ENCODE measurements at places on chromosomes 5 and 9. TPM values are rescaled to one million over a fixed set of nuclear protein-coding genes. Genes with fewer than 3 reads are reported as not detected.

MTREX gene
- 23.5 TPM for polyA plus RNA-seq

SMIM33 gene
- polyA plus RNA-seq, result not detected

FAM193B gene
- polyA plus RNA-seq, result 8.0 TPM

PCDHB2 gene
- polyA plus RNA-seq, result 4.4 TPM

FBXO4 gene
- polyA plus RNA-seq, result 16.6 TPM

DNA sequence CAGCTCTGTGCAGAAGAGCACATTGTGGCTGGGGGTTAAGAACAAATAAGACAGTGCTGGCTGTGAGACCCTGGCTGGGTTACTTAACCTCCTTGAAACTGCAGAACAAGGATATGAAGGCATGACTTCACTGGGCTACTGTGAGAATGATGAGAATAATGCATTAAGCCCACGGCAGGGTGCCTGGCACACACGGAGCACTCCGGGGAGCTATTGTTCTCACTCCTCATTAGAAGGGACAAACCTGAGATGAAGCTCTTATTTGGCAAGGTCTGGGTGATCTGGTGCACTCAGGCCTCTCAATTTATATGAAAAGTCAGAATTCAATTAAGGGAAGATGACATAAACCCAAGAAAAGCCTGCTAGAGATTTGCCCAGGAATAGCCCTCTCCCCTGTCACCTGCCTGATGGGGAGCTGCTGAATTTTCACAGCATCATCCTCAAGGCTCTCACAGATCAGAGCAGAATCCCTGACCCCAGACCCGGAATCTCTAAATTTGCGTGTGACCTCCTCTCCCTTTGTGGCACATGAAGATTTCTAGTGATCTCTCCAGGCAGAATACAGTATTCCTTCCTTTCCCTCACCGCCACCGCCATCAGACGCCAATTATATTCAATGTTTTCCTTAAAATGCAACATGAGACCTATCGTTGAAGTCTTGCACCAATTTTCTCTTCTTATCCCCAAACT lies 102.1 kb downstream of the COL23A1 start:
- DNase-seq, result no peak

GRCh38 chr5:123087173-123088030 lies 1.6 kb upstream of the PRDM6 start:
- no peak for DNase-seq

DNA sequence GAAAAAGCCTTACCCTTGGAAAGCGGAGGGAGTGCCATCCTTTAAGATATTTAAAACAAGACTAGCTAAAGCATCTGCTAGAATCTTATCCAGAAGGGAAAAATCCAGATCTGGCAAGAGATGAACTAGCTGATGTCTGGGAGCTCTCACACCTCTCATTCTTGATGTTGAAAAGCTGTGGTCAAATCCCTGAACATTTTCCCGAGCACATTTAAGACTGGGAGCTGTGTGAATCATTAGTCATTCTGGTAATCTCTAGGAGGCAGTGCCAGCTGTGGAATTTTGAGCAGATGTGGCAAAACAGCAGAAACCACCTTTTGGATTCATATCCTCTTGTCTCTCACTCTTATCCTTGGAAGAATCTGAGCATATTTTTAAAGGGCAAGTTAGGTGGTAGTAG lies 218.0 kb downstream of the MAN2A1 start:
- peak; percentile 79 for DNase-seq

- DNase-seq, result peak; percentile 24
These were observed 1.8 kb downstream of the PLGRKT start for GRCh38 chr9:5435912-5436311.

DNA sequence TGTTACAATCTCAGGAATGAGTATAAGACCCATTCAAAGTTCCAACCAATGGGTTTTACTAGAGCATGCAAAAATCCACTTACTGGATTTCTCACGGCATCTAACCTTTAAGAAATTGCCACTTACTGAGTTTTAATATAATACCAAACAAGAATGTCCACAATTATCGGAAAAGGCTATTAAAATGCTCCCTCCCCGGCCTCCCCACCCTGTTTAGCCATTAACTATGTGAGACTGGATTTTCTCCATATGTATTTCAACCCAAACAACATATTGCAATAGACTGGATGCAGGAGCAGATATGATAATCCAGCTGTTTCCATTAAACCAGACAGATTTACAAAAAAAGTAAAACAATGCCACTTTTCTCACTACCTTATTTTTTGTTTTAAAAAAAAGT lies 4.1 kb downstream of the AGTPBP1 start:
- DNase-seq, result no peak

GRCh38 chr5:100852988-100853449 lies 50.1 kb downstream of the ST8SIA4 start:
- no peak for DNase-seq

DNA sequence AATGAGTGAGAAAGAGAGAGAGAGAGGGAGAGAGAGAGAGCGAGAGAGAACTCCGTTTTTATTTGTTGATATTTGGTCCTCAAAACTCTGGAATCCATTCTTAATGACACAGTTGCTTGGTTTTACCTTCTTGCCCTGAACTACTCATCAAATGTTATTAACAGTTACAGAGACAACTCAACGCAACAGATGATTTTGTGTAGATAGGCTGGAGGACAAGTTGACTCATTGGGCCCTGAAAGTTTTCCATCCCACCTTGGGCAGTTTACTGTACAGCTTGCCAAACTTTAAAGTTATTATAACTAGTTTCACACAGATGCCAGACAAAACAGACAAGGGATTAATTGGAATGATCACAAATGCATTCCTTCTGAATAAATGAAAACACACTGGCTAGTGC lies 339.9 kb downstream of the ARL15 start:
- DNase-seq, result peak; percentile 23

- peak; percentile 56 for DNase-seq
These were observed 223.4 kb downstream of the DOCK8 start for GRCh38 chr9:438066-438465.

- no peak for DNase-seq
These were observed 60.6 kb upstream of the AFAP1L1 start for GRCh38 chr5:149210968-149211490.

DNA sequence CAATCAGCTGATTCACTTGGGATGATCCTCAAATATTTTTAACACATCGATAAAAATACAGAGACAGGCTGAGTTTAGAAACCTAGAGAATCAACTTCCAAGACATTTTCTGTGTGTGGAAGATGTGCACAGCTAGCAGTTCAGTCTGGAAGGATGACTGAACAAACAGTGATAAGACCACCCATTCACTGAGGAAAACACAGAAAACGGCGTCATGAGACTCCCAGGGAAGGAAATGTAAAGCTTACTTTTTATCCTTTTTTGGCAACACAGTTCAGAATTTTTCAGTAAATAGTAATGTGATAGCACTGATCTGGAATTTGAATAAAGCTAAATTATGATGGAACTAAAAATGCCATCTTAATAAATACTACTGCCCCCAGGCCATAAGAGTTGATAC lies 277.6 kb downstream of the SEMA5A start:
- DNase-seq, result no peak
